ENCODE measurements at places on chromosomes 13 and 19.

- no peak for DNase-seq
Observed at GRCh38 chr13:97226788-97227627, 4.9 kb downstream of the MBNL2 start.

DNA sequence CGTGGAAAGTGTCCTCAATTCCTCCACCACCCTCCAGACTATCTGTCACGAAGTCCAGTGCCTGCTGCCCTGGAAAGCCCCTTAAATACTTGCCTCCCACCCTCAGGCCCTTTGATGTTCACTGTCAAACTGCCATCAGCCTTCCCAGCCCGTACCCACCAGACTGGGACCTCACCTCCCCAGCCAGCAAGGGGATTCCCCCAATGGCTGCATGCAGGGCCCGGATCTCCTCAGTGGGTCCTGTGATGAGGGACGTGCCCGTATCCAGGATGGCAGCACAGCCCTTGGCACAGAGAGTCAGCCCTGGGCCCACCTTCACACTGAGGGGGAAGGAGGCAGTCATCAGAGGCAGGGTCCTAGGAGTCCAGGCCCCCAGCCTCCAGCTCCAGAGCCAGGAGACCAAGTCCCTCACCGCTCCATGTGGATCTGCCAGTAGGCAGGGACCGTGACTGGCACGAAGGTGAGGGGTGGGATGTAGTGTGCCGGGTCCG, 6.1 kb downstream of the NAPSA start:
- DNase-seq = no peak

- DNase-seq = no peak
Observed at GRCh38 chr13:112574416-112574815, 13.5 kb downstream of the TUBGCP3 start.

DNA sequence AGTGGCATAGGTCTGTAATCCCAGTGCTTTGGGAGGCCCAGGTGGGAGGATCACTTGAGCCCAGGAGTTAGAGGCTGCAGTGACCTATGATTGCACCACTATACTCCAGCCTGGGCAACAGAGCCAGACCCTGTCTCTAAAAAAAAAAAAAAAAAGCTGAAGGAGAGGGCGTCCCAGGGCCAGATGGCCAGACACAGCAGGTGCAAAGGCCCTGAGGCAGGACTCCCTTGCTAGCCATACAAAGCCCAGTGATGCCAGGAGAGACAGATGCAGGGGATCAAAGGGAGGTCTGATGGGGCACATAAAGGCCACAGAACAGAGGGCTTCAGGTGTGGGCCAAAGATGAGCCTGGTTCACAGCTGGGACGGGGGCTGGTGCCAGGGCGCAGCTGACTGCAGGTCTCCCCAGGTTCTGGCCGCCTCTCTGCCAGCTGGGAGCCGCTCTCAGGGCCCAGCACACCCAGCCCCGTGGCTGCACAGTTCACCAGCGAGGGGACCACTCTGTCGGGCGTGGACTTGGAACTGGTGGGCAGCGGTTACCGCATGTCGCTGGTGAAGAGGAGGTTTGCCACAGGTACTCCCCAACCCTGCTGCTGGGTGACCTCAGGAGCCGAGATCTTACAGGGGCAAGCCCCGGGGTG, 7.5 kb upstream of the B3GNT3 start:
- DNase-seq = no peak

- no peak for DNase-seq
Observed at GRCh38 chr13:111484959-111485358, 164.5 kb downstream of the TEX29 start.

GRCh38 chr13:50805805-50806204, 37.7 kb downstream of the DLEU7 start:
- peak; percentile 26 for DNase-seq

GRCh38 chr19:19204181-19204580, 967 bp upstream of the NR2C2AP start:
- DNase-seq = no peak

DNA sequence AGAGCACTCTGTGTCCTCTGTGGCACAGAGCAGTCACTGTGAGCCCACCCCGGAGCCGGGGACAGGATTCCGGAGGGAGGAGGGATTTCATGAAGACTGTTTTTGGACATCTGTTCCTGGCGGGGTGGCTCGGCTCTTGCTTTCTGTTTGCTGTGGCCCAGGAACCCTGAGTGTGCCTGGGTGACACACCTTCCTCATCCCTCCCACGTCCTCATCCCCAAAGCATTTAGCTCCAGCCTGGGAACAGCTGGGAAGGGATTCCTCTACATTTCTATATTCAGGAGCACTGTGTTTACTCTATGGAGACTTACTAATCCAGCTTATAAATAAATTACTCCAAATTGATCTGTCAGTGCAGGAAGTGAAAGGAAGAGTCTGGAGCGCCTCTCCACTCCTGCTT, 97.8 kb upstream of the UBL3 start:
- DNase-seq = no peak

DNA sequence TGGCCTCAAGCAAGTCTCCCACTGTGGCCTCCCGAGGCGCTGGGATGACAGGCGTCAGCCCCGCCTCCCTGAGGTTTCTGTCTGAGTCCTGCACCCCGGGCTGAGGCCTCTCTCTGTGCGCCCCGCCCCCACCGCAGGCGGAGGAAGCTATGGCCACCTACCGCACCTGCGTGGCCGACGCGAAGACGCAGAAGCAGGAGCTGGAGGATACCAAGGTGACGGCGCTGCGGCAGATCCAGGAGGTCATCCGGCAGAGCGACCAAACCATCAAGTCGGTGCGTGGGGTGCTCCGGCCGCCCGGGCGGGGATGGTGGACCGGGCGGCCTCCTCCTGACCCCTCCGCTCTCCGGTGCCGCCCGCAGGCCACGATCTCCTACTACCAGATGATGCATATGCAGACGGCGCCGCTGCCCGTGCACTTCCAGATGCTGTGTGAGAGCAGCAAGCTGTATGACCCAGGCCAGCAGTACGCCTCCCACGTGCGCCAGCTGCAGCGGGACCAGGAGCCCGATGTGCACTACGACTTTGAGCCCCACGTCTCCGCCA, 12.7 kb downstream of the ARHGAP45 start:
- DNase-seq = no peak

GRCh38 chr19:47020992-47021496, 1.4 kb downstream of the NPAS1 start:
- DNase-seq = no peak

DNA sequence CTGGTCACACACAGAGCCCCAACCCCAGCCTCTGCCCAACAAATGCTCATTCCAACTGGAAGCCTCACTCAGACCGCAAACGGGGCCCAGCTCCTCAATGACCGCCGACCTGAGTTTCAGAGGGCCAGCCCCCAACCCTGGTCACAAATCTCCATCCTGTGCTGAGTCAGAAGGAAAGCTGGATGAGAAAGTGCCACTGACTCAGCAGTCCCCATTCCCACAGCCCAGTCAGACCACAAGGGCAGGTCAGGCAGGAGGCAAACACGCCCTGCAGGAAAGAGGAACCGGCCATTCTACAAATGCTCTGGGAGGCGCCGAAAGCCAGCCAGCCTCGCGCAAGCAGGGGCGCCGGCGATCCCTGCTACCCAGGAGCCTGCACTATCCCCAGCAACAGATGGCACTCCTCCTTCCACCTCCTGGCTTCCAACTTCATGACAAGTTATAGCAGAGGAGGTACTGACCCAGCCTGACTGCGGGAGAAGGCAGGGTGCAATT, 14.1 kb upstream of the PRKD2 start:
- peak; percentile 74 for DNase-seq

DNA sequence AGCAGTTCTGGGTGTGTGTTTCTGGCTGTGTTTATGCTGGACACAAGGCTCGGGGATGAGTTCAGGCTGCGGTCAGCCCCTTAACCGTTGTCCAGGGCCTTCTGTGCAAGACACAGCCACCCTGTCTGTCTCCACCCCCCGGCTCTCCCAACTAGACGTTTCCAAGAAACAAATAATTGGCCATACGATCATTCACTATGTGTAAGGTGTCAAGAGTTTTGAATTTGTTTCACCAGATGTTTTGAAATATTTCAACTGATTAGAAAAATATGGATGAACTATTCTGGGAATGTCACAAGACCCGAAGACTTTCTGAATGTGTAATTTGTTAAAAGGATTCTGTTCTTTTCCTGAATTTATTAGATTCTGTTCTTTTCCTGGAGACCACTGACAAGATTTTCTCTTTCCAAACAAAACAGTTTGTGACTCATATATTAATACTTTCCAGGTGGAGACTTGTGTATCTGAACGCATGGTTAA, 318.2 kb downstream of the MYO16 start:
- no peak for DNase-seq

DNA sequence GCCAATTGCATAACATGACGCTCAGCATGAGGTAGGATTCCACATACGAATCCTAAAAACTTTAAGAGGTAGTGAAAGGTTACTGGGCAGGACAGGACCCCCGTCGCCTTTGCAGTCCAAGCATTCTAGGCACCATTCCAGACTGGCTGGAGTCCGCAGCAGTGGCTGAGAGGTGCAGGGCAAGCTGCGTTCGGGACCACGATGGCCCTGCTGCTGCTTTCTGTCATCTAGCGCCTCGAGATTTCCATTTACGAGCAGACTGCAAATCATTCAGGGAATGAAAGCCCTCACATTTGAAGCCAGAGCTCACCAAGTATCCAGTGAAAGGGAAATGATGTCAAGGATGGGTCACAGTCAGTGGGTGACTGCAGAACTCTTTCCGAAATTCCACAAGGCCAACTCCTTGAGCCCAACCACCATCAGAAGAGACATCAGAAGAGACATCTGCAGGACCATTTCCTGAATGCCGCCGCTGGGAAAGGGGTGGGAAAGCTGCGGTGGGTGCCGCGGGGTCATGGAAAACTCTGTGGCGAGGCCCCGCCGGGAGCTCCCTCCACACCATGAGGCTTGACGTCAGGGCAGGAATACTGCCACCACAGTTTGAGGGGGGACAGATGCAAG, 88.3 kb downstream of the COL4A1 start:
- DNase-seq = no peak

DNA sequence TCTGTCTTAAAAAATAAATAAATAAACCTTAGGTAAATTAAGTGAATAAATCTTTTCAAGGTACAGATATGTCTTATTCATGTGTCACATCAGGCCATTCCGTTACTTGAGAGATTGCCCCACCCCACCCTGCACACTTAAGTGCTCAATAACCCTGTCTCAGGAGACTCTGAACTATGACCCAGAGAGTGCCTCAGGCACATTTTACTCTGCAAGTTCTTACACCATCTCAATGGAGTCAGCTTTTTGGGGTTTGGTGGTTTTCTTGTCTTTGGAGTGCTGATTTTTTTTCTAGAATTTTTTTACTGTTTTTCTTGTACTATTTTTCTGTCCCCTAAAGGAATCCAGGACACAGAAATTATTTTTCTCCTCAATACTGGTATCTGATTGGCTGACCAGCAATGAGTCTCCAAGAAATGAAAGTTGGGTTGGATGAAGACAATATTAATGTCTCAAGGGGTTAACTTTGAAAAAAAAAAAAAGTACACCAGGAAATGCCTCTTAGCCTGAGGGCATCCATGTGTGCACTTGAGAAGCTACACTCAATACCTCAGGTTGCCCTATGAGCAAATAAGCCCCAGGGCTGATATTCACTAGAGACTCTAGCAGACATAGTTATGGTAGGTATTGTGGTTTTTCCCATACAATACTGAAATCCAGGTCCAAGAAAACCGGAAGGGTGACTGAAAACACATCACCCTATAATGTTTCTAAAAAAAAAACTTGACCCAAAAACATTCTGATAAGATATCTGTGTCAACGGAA, 114.6 kb upstream of the ZNF91 start:
- no peak for DNase-seq

DNA sequence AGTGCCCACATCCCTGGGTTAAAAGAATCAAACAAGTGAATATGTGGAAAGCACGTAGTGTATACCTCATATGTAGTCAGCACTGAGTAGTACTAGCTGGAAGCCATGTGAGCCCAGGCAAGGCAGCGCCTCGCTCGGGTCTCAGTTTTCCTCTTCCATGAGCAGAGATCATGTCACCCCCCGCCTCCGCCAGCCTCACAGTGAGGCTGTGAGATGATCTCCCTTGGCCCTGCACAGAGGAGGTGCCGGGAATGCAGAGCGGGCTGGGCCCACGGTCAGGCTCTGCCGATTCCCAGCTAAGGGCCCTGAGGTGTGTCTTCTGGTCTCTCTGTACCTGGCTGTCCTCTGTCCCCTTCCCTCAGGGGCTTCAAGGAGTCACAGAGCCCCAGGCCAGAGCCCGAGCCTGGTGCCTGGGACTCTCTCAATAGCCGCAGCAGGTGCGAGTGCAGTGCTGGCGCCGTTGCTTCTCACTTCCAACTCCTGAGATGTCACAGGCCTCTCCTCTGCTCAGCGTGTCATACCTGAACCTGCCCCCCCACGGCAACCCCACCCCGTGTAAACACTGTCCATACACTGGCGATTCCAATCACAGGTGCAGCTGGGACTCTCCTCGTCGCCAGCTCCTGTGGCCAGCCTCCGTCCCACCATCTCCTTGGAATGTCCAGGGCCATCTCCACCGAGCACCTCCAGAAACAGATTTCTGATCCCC, 26.9 kb downstream of the DPF1 start:
- no peak for DNase-seq

DNA sequence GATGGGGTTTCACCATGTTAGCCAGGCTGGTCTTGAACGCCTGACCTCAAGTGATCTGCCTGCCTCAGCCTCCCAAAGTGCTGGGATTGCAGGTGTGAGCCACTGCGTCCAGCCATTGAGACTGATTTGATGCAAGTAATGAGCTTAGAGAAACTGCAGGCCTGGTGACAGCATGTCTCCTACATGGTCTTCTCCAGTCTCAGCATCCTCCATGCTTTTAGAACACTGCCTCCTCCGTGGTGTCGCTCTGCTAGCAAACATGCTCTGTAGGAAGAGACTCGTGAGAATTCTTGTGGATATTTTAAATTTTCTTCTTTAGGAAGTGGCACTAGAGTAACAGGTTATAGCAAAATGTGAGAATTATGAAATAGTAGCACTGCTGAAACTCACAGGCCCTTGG, 37.1 kb downstream of the TPT1 start:
- DNase-seq = no peak

DNA sequence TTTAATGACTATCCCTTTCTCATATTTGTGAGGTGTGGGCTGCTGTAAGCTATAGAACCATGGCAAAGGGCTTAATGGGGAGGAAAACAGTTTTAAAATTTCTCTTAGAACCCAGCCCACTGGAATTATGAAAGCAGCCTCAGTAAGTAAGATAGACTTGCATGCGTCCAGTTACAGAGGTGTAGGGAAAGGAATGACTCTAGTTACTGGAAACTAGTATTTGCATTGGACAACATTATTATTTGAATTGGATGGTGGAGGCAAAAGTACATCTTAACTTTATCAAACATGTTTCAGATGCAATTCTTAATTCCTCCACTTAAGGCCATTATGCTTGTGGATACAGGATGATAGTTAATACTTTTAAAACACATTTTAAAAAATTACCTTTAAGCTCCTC, 292.9 kb downstream of the SPRY2 start:
- DNase-seq = no peak

- no peak for DNase-seq
Observed at GRCh38 chr13:92122186-92122853, 723.9 kb downstream of the GPC5 start.

- DNase-seq = no peak
Observed at GRCh38 chr13:88704600-88705275, 1033.6 kb downstream of the SLITRK5 start.

GRCh38 chr13:41282129-41282571, 18.8 kb upstream of the MTRF1 start:
- DNase-seq = no peak

GRCh38 chr13:52830946-52831345, 17.5 kb downstream of the PCDH8 start:
- no peak for DNase-seq

- no peak for DNase-seq
Observed at GRCh38 chr13:60134376-60134775, 29.4 kb downstream of the DIAPH3 start.

GRCh38 chr13:50512474-50513299, 330.8 kb downstream of the DLEU7 start:
- no peak for DNase-seq

Data from RKO (cell line).